ENCODE measurements at places on chromosomes 11 and 22.
A peak's percentile ranks its signal among the peaks of the same experiment; 100 is the strongest.

DNA sequence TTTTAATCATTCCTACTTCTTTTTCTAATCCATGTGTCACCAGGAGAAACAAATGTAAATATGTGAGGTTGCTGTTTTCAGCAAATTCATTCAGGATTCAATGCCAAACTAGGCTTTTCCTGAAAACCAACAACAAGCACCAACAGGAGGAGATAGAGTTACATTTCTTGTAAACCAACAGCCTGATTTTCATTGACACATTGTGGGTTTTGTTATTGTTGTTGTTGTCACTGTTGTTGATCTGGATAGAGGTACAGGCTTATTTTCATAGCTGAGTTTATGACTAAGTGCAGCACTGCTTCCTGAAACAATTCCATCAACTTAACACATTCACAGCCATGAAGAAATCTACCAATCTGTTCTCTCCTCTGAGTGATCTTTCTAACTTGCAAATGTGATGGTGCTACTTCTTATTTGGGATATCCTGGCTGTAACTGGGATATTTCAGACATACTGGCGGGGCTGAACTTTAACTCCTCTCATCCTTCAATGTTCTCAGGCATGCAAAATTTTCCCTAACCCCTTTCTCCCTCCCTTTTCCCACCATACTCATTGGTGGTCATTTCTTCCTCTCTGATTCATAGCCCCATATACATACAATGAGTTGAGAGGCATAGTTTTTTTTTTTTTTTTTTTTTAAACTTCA lies 65.5 kb downstream of the ME3 start:
- DNase-seq = no peak

- DNase-seq = peak; percentile 69
These were observed 105.1 kb downstream of the CHST1 start for GRCh38 chr11:45560155-45560912.

DNA sequence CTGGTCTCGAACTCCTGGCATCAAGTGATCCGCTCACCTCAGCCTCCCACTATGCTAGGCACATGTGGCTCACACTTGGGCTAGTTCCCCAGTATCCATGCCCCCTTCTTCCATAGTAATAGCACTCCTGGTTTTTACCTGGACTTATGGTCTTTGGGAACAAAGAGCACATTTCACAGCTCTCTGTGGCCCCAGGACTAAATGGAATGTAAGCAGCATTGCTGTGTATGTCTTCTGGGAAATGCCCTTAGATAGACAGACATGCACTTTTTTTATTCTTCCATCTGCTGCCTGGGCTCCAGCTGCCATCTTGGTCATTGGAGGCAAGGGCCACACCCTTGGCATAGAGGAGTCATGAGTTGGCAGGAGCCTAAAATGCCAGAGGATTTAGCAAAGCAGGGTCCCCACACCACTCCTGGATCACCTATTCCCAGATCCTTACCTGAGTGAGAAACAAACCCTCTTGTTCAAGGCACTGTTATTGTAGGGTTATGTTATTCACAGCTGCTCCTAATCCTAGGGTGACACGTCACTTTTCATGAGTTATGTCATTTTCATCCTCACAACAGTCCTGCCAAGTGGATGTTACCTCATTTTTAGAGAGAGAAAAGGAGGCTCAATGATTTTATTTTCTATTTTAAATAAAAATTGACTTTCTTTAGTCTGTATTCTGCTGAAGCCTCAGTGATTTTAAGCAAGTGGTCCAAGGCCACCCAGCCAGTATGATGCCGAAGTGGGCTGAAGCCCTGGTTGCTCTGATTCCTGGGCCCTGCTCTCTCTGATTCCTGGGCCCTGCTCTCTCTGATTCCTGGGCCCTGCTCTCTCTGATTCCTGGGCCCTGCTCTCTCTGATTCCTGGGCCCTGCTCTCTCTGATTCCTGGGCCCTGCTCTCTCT lies 15.7 kb upstream of the GDPD5 start:
- DNase-seq = no peak

DNA sequence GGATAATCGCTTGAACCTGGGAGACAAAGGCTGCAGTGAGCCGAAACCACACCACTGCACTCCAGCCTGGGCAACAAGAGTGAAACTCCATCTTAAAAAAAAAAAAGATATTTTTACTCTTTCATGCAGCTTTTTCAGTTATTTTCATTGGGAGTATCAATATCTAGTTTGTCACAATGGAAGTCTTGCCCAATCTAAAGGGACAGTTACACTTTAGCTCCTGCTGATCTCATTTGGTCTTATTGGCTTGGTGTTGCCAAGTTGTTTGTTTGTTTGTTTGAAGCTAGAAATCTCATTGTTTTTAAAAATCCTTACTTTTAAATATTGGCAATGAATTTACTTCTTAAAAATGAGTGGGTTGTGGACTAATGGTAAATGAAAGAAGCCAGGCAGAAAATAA lies 24.7 kb downstream of the CEP295 start:
- no peak for DNase-seq

- DNase-seq = no peak
These were observed at the start of gene C22orf42 for GRCh38 chr22:32158712-32159533. Gene C22orf42, minus strand, starts transcription at chr22:32159303. Its CDS starts 88 bp downstream, at chr22:32159215.

DNA sequence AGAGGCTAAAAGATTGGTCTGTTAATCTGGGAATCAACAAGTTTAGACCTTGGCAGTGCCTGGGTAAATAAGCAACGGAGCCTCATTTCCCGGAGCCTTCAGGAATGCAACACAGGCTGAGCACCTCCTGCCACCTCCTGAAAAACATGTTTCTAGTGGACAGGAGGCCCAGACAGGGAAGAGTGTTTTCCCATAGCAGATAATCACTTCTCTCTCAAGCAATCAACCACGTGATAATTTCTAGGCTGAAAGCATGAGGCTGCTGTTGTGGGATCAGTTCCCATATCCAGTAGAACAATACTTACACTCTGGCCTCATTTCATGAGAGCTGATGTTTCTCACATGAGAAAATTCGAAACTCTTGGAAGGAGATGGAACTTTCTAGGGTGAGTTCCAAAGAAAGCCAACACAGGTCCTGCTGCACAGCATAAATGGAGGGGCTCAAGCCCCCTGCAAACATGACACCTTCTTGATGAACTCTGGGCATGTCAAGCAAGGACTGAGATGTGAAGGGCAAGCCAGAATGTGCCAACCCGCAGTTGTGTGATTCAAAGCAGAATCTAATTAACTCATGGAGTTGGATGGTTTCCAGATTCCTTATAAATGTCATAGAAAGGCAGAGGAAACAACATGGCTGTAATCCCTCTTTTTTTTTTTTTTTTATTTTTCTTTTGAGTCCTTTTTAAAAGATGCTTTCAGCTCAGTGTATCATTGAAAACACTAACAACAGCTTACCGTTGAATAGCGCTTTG lies 228.5 kb upstream of the SESN3 start:
- DNase-seq = no peak

- DNase-seq = no peak
These were observed 256.9 kb downstream of the SOX6 start for GRCh38 chr11:16099343-16099900.

DNA sequence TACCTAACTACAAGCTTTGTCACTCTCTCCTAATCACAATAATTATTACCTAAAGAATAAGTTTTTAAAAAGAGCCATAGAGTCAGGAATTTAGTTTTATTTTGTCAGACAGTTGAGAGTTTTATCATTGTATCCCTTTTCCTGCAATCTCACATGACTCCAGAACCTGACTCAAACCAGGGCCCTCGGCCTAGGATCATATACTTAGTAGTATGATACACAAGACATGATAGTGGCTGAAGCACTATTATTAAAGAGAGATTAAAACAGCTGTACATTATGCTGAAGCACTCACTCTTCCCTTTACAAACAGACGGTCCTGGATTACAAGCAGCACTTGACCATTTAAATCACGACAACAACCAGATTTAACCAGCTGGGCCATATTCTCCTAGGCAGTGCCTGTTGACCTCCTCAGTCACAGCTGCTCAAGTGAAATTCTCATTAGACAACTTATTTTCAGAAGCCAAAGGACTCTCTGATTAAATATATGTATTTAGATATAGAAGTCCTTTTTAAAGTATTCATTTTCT lies 44.0 kb downstream of the SOX6 start:
- peak; percentile 11 for DNase-seq

DNA sequence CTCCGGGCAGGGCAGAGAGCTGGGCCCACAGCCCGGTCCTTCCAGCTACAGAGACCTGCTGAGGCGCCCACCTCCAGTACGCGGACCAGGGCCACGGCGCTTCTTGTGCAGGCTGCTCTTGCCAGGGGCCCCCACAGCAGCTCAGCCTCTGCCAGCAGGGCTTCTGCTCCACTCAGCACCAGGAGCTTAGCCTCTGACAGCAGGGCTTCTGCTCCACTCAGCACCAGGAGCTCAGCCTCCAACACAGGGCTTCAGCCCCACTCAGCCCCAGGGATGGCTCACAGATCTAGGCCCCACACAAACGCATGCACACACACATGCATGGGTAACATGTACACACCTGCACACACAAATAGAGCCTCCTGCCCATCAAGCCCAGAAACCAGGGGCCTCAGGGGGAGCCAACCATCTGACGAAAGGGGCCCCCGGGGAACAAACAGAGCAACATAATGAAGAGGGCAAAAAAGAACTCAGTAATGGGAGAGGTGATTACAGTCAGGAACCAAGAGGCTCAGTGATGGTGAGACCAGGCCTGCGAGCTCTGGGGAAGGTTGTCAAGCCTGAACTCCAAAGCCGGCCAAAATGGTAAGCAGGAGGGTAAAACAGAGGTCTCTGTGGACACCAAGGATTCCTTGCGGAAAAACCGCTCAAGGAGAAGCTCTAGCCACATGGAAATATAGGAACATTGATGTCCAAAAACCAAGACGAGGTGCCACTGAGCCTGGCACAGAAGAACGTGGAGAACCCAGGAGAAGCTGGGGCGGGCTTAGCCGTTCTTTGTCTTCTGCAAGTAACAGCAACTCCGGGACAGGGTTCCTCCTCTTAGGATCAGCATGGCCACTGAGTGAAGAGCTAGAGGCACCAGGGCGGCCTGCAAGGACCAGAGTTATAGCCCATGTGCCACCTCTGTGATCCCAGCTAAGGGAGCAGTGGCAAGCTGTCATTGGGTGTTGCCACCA lies 46.5 kb downstream of the GNB1L start:
- no peak for DNase-seq

Measured in SJCRH30 (cell line).